ENCODE measurements at places on chromosomes 1 and 21. TPM values are rescaled to one million over a fixed set of nuclear protein-coding genes. Genes with fewer than 3 reads are reported as not detected.

The CSRP1 gene
- 374 TPM for total RNA-seq

The FAM72C gene
- total RNA-seq = 5.7 TPM

The LRRC38 gene
- 0.06 TPM for total RNA-seq

The VSIG8 gene
- not detected for total RNA-seq

The CHI3L2 gene
- total RNA-seq = 0.21 TPM

The ALX3 gene
- not detected for total RNA-seq

The PRAMEF8 gene
- total RNA-seq = not detected

The KCNN3 gene
- total RNA-seq = 0.02 TPM

The FCGR1A gene
- total RNA-seq = not detected

The CDK18 gene
- 0.97 TPM for total RNA-seq

The CD84 gene
- total RNA-seq = not detected

The LYSMD1 gene
- total RNA-seq = 7.1 TPM

The C2CD2 gene
- total RNA-seq = 6.4 TPM

The PRKAA2 gene
- total RNA-seq = 2.0 TPM

The ITLN2 gene
- 0.66 TPM for total RNA-seq

The PIGK gene
- total RNA-seq = 27.4 TPM

The FCRL4 gene
- total RNA-seq = not detected

The CORT gene
- total RNA-seq = 0.24 TPM

The LMOD1 gene
- total RNA-seq = not detected

The OR2L3 gene
- total RNA-seq = not detected

The PTPRC gene
- total RNA-seq = not detected

The ANKRD65 gene
- 0.05 TPM for total RNA-seq

The SIPA1L2 gene
- 7.4 TPM for total RNA-seq

The EYA3 gene
- 5.5 TPM for total RNA-seq

The ACTL8 gene
- total RNA-seq = 1.7 TPM

The STYXL2 gene
- not detected for total RNA-seq

The APOBEC4 gene
- total RNA-seq = not detected

The CYYR1 gene
- not detected for total RNA-seq

The TTC39A gene
- total RNA-seq = 1.7 TPM

The RGS13 gene
- total RNA-seq = not detected

The CHI3L1 gene
- total RNA-seq = 0.24 TPM

The TP73 gene
- total RNA-seq = 0.98 TPM

The ACKR1 gene
- total RNA-seq = not detected

The GPR3 gene
- total RNA-seq = 1.7 TPM

The CDKN2C gene
- total RNA-seq = 12.2 TPM

The FOXE3 gene
- not detected for total RNA-seq

The EXO1 gene
- total RNA-seq = 26.6 TPM

The KCNA3 gene
- not detected for total RNA-seq

The DNASE2B gene
- not detected for total RNA-seq

The EVI5 gene
- total RNA-seq = 8.8 TPM

The HAPLN2 gene
- total RNA-seq = 0.09 TPM
